AG09319 (cell line): ENCODE measurements at places on chromosomes 1 and 21.

- no peak for DNase-seq
Observed at GRCh38 chr1:37861151-37861550, 1.8 kb upstream of the MTF1 start.

DNA sequence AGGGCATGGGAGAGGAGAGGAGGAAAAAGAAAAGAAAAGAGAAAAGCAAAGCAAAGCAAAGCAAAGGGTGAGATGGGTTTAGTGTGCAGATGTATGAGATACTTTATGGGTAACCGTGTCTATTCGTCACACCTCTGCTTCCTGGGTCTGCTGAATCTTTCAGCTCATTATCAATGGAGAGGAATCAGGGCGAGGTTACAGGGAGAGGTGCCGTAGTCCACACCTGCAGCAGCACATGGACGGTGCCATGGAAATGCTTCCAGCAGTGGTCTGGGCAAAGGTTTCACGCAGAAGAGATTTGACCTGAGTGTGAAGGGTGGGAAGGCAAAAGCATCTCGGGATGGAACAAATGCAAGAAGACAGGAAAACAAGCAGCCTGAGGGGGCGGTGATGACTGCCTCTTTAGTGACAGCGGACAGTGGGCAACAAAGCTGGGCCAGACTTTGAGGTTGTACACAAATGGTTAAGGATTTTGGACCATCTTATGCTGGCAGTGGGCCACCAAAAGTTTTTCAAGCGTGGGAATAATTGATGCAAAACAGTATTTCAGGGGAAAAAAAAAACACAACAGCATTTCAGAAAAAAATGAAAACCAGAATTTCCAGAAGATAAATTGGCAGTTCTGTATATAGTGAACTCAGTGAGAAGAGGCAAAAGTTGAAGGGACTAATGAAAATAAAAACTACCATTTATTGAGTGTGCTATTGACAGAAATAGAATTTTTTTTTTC is 19.5 kb upstream of the SRP9 start:
- no peak for DNase-seq

DNA sequence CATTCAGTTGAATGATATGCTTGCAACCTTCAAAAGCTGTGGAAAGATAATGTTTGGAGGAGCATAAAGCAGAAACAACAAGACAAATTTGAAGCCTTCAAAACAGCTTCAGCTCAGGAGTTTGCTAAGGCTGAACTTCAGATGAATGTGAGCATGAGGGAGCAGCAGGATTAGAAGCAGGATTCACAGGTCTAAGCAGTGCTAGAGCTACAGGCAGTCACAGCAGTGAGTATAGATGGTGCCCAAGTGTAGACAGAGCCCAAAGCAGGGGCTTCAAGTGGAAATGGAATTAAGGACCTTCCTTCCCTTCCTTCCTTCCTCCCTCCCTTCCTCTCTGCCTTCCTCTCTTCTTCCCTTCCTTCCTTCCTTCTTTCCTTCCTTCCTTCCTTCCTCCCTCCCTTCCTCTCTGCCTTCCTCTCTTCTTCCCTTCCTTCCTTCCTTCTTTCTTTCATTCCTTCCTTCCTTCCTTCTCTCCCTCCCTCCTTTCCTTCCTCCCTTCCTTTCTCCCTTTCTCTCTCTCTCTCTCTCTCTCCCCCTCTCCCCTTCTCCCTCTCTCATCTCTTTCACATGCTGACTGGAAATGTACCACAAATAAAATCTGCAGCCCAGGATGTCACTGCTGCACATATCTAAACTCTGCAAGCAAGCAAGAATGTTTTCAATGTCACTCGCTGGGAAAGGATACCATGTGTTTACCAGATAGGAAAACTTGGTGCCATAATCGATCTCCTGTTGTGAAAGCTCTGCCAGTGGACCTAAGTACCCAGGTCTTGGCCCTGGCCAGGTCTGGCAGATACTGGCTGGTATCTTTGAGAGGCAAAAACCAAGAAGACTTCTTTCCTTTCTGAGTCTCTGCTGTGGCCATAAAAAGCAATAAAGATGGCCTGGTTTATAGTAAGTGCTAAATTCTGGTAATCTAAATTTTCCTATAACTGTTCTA is 13.1 kb upstream of the SLC30A10 start:
- no peak for DNase-seq

DNA sequence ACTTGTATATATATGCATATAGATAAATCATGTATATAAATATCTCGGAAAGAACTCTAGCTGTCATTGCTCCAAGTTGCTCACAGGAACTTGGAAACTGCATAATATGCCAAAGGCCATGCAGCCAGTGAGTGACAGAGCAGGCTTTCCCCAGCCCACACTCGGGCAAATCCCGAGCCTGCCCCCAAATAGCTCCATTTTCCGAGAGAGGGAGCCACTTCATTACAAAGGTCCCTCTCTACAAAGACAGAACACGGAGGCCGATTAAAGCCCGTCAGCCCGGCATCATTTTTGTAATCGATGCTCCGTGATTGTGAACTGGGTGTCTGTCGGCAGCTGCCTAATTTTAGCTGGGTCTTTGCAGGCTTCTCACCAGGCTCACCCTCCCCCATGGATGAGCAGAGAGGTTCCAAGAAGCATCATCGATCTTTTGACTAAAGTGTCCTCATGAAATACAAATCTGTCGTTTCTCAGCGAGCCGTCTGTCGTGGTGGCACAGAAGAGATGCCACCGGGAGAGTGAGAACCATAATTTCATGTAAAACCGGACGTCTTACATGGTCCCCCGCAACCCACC is 663.9 kb downstream of the PTPRU start:
- DNase-seq = no peak

DNA sequence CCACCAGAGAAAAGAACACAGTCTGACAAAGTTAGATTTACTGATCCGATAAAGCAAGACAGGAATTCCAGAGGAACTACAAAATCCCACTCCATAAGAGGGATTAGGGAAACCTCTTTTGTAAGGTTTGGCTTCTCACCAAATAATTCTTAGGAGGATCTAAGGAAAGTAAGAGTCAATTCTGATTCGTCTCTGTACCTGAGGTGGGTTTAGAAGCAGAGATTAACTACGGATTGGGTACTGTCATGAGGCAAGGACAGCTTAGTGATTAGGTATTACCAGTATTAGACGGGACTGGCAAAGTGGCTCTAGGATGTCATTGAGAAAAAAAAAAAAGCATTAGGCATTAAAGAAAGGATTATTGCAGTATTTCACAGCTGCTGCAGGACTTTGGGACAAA is 371.7 kb upstream of the BRINP3 start:
- DNase-seq = no peak
